Hematopoietic multipotent progenitor cell treated with erythropoietin and hydrocortisone succinate and interleukin-3 and kit ligand, for 8 days (in vitro differentiated cells): ENCODE measurements at places on chromosomes 12 and 14.

DNA sequence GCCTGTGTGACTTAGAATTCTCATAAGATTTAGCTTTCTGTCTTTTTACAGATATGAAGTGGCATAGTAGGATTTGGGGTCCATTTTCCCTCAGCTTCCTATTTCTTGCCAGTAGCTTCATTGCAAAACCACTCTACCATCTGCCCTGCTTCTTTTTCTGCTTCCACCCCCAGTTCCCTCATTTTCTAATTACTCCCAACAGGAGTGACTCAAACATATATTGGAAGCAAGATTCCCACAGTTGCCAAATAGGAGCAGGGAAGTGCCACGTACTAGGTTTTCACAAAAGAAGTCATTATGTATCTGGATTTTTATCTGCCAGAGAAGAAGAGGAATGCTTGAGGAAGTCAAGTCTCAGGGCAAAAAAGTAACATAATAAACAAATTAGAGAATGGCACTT, 64.1 kb downstream of the ANO4 start:
- no peak for DNase-seq

DNA sequence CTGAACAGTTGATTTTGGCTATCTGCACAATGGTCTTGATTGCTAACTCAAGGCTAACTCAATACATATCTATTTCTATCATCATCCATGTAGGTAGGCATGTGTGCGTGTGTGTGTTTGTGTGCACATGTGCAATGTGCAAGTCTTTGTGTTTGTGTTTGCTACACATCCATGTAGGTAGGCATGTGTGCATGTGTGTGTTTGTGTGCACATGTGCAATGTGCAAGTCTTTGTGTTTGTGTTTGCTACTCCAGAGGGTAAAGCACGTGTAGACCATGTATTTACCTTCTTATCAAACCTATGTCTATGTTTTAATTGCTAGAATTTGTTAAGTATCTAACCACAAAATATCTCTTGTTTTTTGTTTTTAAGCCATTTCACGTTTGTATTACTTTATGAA, 962.6 kb downstream of the LRFN5 start:
- DNase-seq, result no peak

GRCh38 chr12:108833757-108834472, 23.5 kb downstream of the SSH1 start:
- DNase-seq, result no peak

DNA sequence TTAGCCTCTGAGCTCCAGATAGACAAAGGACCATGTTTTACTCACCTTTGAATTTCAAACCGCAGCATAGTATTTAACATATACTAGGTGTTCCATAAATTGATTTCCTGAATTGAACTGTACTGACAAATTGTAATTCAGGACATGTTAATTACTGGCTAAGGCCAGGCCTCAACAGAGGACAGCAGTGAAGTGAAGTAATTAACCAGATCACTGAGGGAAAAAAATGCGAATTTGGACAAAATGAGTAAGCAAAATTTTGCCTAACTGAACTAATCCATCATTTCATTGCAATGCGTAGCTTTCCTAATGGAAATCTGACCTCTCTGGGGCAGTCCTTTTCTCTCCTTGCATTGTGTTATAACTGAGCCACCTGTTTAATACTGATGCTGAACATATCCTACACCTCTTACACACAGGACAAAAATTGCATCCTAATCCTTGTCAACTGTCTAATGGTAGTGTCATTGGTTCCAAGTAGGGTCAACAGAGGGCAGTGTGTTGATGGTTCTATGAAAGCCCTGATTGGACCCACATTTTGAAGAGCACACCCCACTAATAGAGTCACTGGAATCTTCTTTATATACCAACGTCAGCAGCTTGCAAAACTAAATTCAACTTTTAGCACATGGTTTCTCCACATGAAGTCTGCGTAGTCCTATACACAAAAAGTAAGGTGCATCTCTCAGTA, 148.4 kb downstream of the SLC25A21 start:
- peak; percentile 22 for DNase-seq

DNA sequence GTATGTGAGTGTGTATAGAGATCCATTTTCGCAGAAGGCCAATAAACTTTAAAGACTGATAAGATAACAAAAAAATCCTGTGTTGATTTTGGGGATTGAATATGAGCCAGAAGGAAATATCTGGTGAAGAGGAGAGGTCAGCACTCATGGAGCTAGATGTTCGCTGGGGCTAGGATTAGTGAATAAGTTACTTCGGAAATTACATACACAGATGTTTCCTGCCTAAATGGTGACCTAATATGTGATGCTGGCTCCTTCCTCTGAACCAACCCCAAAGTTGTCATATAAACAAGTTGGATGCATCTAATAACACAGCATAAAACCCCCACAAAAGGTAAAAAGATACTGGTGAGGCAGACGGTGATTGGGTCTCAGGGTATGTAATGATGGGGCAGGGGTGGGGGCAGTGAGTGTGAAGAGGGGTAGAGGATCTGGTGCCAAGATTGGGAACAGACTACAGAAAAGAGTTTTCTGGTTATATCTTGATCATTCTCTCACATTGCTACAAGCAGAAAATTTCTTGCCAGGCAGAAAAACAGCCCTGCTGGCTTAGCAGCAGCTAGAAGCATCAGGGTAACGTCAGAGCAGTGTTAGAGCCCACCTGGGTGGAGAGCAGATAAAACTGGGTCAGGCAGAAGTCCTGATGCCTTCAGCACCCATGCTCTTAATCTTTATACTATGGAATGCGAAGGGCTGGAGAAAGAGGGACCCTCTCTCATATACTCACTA, 140.4 kb upstream of the GZMB start:
- no peak for DNase-seq

DNA sequence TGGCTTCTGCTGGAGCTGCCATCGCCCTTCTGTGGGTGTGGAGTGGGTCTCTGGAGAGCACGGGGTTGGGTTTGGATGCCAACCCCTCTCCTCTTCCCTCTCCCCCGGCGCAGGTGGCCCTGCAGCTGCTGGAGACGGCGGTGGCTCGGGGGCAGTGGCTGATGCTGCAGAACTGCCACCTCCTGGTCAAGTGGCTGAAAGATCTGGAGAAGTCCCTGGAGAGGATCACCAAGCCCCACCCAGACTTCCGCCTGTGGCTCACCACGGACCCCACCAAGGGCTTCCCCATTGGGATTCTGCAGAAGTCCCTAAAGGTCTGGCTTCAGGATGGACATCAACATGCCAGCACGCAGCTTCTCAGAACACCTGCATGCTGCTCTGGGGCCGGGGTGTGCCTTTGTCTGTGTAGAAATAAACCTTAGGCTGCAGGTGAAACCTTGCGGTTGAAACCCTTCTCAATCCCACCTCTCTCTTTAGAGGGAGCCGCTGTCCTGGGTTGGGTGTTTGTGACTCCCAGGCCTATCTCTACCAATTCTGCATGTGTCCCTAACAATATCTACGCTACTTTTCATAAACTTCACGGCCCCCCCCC, 44.3 kb downstream of the CCDC92 start:
- DNase-seq, result no peak

GRCh38 chr14:69312608-69313007, 52.6 kb downstream of the GALNT16 start:
- DNase-seq, result no peak

GRCh38 chr12:89551747-89552146, 25.9 kb upstream of the POC1B start:
- DNase-seq, result no peak

- DNase-seq, result no peak
These were observed 72.9 kb upstream of the DYNC1H1 start for GRCh38 chr14:101891471-101891870.

DNA sequence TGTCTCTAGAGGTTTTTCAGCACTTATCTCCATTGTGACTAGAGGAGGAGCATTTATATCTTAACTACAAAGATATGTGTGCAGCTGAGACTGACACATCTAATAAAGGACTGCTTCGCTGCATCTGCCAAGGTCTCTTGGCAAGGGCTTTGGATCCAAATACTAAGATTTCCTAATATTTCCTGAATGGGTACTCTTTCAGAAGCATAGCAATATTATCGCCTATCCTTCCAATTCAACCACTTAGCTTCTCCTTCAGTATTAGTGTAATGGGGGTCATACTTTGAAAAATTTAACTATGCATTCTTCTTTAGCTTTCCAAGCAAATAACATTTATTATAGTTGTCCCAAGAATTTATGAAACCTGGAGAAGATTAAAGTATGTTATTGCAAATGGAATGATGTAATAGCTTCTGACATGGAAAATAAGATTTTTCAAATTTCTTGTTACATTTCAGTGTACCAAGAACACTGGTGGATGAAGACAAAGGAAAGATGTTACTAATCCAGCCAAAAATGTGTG, 243.0 kb upstream of the PDE3A start:
- DNase-seq, result no peak

DNA sequence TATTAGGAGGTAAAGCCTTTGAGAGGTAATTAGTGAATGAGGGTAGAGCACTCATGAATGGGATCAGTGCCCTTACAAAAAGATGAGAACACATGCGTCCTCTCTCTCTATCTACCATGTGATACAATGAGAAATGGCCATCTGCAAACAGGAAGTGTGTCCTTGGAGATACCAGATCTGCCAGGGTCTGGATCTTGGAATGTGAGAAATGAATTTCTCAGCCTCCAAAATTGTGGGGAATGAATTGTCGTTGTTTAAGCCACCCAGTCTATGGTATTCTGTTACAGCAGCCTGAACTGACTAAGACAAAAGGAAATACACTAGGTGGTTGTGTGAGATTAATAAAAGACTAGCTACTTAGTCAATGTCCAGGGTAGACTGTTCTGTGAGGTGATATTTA, 366.6 kb downstream of the NELL2 start:
- no peak for DNase-seq

GRCh38 chr14:38481952-38482678, 226.2 kb upstream of the CLEC14A start:
- DNase-seq, result no peak

GRCh38 chr14:22691171-22691570, 47.0 kb upstream of the OR6J1 start:
- no peak for DNase-seq

- DNase-seq, result no peak
These were observed 120.0 kb downstream of the RBM19 start for GRCh38 chr12:113845900-113846674.

GRCh38 chr12:94037444-94037843, 110.9 kb upstream of the PLXNC1 start:
- no peak for DNase-seq

DNA sequence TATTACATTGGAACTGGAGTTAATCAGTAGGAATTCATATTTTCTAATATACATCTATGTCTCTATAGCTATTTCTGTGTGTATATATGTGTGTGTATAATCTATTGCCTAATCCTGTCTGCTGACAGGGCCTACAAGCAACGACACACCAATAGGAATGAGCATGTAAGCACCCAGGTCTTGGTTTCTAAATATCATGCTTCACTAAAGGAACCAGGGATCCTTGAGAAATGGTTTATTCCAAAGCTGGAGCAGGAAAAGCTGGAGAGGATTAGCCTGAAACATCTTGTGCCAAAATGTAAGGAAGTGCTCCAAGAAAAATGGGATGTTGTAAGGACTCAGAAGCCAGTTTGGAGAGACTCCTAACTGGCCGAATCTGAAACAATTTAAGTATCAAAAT, 29.3 kb upstream of the LGALS3 start:
- DNase-seq, result no peak

DNA sequence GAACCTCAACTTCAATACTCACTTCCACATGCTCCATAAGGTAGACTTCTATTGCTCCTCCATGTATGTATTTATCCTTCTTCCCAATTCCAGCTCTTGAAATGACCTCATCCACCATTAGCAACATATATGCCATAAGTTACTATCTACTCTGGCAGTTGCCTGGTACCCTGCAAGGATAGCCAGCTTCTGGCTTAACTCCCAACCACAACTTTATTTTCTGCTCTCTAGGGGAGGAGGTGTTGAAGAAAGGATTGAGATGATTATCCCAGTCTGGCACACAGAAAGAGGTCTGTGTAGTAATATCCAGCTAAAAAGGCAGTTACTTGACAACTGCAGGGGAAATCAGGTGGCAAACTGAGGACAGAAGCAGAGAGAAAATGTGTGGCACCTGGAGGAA, 71.5 kb upstream of the MDM1 start:
- DNase-seq, result peak; percentile 80

- no peak for DNase-seq
These were observed 1195.7 kb downstream of the LRFN5 start for GRCh38 chr14:42802346-42802745.

GRCh38 chr12:101597164-101597563, 2.4 kb downstream of the MYBPC1 start:
- DNase-seq, result no peak

- no peak for DNase-seq
These were observed 49.2 kb upstream of the BCAT1 start for GRCh38 chr12:24997970-24998582.

DNA sequence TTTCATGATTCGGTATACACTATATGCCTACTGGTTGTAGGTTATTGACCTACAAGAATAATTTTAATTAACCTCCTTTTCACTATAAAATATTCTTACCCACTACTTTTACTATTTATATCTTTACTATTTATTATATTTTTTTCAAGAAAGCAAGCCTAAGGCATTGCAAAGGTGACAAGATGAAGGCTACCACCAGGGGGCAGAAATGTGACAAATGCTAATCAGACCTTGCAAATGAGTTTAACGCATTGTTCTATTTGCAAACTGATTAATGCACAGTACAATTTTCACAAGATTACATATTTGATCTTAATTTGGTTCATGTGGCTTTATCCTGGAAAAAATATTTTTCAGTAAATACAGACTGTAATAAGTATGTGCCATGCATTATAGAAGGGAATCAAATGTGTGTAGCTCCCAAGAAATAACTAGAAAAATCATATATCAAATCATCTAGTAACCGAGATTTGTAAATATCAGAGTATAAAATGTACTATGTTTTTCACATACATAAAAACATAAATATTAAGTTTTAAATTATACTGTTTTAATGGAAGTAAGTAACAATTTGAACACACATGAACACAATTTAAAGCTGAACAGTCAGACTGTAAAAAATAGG, 107.0 kb downstream of the ADAMTS20 start:
- DNase-seq, result peak; percentile 66

- DNase-seq, result no peak
These were observed 261.4 kb upstream of the NPAS3 start for GRCh38 chr14:32677129-32677780.

- no peak for DNase-seq
These were observed 36.9 kb upstream of the NCOR2 start for GRCh38 chr12:124604264-124604680.

GRCh38 chr12:49567302-49567610, 686 bp downstream of the MCRS1 start:
- DNase-seq, result no peak

DNA sequence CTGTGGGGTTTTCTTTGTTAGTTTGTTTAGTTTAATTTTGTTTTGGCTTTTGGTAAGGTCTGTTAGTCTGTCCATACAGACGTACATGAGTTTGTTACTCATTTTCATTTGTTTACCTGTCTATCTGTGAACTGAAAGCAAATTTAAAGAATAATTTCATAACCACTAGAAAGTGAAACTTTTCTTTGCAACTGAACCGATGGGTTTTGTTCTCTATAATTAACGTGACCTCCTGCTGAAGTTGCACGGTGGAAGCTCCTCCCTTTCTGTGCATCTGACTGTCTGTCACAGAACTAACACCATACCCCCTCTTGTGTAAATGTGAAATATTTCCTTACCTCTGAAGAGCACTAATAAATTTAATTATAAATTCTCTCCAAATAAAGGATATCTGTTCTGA, 595.5 kb downstream of the GALC start:
- no peak for DNase-seq
